ENCODE measurements at places on chromosomes 16 and 17. TPM values are rescaled to one million over a fixed set of nuclear protein-coding genes. Genes with fewer than 3 reads are reported as not detected.

DNA sequence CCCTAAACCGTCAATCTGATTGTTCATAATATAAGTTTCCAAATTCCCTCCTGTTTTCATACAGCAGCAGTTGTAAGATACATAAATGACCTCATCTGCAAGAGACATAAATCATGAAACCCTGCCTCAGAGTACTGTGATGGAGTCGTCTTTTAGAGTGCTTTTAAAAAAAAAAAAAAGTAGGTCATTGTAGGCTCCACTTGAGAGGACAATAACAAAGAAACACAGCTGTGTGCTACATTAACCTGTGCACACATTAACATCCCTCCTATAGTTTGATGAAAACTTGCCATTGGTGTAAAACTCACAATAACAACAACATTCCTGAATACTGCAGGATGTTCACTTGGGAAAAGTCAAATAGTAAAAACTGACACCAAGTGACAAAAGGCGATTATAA lies 56.5 kb downstream of the XPO6 start:
- no peak for DNase-seq

DNA sequence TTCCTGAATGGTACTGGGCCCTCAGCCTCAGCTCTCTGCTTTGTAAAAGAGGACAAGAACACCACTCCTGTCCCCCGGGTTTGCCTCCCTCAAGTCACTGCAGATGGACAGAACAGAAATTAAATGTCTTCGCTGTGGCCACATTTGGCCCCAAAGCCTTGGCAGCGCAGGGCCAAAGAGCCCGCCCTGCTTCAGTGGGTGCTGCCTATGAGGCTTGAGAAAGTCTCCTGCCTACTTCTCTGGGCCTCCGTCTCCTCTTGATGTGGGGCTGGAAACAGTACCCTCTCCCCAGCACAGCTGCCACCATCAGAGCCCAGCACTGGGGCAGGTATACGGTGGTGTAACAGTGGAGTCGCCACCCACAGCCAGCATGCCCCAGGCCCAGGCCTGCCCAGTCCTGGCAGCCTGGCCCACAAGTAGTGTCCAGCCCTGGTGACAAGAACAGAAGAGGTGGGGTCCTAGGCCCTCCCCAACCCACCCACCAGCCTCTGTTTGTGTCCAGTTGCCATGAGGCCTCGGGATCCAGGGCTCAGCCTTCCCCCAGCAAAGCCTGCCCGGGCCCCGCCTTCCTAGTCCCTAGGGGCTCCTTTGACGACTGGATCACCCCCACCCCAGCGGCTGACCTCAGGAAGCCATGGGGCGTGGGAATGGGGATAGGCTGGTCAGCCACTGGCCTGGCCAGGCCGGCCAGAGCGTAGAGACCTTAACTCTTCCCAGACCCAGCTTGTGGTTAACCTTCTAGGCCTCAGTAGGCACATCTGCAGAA lies 3.9 kb upstream of the TPPP3 start:
- DNase-seq: no peak

GRCh38 chr17:57261084-57261461 lies 4.8 kb downstream of the MSI2 start:
- DNase-seq: no peak

GRCh38 chr17:41548844-41549595 lies 20.9 kb upstream of the KRT19 start:
- peak; percentile 79 for DNase-seq

Gene CCL7
- total RNA-seq: not detected
